ENCODE measurements at places on chromosomes 1 and 21.

DNA sequence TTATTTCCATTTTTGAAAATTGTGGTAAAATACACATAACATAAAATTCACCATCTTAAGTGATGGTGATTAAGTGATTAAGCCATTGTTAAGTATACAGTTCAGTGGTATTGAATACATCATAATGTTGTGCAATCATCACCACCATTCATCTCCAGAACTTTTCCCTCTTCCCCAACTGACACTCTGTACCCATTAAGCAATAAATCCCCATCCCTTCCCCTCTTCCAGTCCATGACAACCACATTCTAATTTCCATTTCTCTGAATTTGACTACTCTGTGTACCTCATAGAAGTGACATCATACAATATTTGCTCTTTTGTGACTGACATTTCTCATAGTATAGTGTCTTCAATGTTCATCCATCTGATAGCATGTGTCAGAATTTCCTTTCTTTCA lies 124.8 kb downstream of the DISC1 start:
- no peak for DNase-seq

DNA sequence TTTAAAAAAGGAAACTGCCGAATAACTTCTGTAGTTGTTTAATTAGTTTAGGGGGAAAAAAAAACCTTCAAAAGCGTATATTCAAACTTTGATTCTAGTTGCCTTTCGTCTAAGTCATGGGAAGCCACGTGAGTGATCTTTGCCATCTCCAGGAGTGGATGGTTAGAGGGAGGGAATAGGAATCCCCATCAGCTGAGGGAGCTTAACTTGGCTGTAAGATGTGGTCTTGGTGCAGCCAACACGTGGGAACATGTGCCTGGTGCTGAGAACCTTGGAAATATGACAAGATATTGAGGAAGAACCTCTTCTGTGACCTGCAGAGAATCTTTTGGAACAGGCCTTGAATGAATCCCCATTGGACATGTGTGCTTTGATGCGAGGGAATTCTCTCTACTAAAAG lies 1.7 kb downstream of the BACE2 start:
- no peak for DNase-seq

- DNase-seq: no peak
Measured at GRCh38 chr1:27428316-27429028, 36.0 kb downstream of the GPR3 start.

- DNase-seq: no peak
Measured at GRCh38 chr1:161196111-161196510, 2.7 kb downstream of the ADAMTS4 start.

DNA sequence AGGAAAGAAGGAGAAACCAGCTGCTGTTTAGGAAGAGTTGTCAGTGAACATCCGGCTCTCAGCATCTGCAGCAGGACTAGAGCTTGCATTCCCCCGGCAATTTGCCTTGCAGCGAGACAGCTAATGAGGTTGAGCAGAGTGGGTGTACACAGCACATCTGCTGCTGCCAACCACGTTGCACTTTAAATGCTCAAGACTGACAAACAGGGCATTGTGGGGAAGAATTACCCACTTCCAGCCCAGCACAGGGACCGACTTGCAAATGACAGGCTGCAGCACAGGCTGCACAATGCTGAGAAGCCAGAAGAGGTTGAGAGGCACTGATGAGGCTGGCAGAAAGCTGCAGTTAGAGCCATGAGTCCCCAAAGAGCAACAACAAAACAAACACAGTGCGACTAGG lies 47.5 kb upstream of the PLA2G2C start:
- no peak for DNase-seq

DNA sequence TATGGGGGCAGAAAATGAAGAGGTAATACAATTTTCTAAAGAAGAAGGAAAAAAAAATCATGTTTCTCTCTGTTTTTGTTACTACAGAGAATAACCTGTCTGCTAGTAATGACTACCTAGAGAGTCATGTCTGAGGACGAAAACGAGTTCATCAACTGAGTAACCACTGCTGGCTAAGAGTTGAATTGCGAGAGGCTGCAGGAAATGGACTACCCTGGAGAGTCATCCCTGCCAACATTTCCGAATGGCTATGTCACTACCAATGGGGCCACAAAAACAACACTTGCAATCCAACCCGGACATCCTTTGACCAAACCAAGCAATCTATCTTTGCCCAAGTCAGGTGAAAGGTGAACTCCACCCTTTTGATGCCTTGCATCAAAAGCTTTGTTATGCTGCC lies 120.6 kb downstream of the FCRL5 start:
- no peak for DNase-seq

DNA sequence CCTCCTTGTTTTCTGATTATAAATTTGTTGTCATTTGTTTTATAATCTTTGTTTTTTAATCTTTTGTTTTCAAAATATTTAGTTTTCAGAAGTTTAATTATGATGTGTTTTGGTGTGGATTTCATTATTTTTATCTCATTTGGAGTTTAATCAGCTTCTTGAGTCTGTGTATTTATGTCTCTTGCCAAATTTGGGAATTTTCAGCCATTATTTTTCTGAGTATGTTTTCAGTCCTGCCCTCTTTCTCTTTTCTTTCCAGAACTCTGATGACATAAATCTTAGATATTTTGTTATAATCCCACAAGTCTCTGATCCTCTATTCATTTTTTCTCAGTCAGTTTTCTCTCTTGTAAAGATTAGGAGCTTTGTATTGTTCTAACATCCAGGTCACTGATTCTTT lies 89.8 kb downstream of the RHOU start:
- no peak for DNase-seq

DNA sequence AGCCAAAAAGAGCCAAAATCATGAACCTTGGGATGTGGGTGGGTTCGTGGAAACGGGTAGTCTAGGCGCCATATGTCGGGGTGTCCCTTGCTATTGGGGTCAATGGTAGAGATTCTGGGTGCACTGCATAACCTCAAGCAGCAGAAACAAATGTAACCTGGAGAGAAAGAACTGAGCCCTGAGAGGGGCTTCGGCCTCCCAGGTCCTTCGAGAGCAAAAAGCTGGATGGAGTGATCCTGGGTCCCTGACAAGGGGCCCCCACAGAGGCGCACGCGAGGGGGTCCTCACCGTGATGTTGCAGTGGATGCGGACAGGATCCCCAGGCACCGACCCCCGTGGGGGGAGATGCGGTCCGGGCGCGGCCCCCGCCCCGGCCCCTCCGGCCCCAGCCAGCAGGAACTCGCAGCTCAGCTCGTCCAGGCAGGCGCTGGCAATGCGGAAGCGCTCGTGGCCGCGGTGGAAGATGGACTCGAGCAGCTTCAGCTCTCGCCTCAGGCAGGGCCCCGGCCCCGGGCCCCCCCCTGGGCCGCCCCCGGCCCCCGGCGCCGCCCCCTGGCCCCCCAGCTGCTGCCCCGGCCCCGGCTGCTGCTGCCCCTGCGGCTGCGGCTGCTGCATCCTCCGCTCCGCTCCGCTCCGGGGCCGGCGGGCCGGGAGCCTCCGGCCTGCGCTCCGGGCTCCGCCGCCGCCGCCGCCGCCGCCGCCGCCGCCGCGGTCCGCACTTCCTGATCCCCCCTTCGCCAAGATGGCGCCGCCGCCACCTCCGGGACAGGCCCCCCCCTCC lies at the start of gene UBE2Q1:
Gene UBE2Q1 (minus strand): TSS at position 724 of the 781 bp plus-strand sequence. CDS start 109 bp downstream, at position 615.
- DNase-seq: no peak

DNA sequence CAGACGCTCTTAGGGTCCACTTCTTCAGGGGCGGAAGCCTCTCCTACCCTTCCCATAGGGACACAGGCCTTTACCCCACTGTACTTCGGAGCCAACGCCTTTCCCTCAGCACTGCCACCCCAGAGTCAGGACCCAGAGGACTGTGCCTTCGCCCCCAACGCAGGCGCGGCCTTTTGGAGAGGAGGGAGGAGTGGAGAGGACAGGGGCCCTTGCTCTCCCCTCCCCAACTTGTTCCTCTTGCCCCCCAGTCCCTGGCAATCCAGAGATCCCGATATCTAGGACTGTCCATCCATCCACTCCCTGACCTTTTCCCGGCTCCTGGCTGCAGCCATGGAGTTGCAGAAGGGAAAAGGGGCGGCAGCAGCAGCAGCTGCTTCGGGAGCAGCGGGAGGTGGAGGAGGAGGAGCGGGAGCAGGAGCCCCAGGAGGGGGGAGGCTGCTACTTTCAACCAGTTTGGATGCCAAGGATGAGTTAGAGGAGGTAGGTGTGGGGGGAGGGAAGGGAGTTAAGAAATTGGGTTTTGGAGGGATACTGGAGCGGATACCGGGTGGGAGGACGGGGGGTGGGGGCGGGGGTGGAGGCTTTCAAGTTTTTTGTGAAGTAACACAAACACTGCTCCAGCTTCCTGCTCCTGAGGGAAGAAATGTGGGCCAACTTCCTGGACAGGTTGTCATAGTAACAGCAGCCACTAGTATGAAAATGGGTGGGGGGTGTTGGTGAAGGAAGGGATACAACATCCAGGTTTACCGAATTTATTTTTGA lies 636 bp downstream of the INTS3 start:
- no peak for DNase-seq

GRCh38 chr1:210558302-210558701 lies 229.6 kb downstream of the HHAT start:
- DNase-seq: no peak

GRCh38 chr1:70934194-70934961 lies 113.2 kb downstream of the PTGER3 start:
- DNase-seq: no peak

GRCh38 chr1:47564570-47564969 lies 126.7 kb downstream of the FOXD2 start:
- no peak for DNase-seq

DNA sequence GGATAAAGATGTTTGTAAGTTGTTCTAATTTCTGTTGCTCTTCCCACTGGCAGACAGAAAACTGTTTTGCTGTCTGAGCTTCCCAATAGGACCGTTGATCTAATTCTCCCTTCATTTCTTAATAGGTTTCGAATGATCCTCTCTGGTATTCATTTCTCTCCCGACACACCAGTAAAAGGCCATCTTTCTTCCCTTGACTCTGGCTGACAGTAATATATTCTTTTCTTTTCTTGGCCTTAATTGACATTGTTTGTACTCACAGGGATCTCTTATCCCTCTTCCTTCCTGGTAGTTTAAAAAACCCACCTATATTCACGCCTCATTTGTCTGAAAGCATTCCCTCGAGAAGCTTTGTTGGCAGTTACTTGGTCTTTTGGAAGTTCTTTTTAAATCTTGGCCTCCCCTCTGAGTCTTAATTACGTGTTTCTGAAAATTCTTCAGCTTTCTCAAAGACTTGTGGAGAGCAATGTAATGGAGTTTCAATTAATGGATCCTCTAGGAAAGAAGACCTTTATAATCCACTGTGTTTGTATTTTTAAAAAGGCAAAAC lies 40.3 kb downstream of the MAP10 start:
- DNase-seq: no peak

- DNase-seq: no peak
Measured at GRCh38 chr1:8684590-8684989, 132.8 kb downstream of the RERE start.

DNA sequence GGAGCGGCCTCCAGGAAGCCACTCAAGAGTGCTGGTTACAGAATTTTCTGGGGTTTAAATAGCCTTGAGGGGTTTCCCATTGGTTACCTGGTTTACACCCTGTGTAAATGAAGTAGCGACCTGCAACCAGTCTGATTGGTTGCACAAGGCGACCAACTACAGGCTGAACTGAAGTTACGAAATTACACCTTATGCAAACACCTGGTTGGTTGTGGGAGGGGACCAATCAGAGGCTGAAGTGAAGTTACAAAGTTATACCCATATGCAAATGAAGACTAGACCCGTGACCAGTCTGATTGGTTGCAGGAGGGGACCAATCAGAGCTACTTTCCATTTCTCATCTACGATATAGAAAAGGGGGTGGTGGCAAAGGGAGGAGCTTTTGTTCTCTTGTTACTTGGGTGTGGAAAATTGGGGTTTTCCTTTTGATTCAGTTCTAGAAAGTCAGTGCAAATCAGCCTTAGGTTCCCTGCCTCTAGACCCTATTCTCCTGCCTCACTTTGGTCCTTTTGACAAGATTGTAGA lies 22.2 kb upstream of the C1orf174 start:
- DNase-seq: no peak

DNA sequence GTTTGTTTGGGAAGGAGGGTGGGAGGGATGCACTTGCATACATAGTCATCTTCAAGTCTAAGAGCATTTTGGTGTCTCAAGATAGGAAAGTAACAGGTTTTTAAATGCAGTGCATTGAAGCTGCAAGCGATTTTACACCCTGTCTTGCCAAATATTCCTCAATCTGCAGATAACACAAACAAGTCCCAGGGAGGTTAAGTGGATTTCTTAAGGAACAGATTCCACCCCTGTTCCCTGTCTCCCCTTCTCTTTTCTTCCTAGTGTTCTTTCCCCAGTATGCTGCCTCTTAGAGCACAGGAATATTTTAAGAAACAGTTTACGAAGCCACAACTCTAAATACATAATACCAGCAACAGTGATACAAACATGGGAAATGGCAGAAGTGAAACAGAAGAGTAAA lies 389.9 kb downstream of the PLPP3 start:
- no peak for DNase-seq

DNA sequence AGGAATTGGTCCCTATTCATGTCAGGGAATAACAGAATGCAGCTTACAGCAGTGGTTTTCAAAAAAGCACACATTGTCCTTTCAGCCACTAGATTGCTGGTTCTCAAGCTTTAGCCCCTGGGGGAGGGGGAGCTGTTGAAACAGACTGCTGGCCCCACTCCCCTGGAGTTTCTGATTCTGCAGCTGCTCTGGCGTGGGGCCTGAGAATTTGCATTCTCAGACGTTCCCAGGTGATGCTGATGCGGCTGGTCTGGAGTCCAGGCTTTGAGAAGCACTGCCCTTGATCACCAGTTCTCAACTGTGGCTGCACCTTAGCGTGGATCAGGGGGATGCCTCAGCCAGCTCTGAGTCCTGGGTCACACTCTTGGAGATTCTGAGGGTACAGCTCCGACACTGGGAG lies 62.7 kb upstream of the LAPTM5 start:
- no peak for DNase-seq

DNA sequence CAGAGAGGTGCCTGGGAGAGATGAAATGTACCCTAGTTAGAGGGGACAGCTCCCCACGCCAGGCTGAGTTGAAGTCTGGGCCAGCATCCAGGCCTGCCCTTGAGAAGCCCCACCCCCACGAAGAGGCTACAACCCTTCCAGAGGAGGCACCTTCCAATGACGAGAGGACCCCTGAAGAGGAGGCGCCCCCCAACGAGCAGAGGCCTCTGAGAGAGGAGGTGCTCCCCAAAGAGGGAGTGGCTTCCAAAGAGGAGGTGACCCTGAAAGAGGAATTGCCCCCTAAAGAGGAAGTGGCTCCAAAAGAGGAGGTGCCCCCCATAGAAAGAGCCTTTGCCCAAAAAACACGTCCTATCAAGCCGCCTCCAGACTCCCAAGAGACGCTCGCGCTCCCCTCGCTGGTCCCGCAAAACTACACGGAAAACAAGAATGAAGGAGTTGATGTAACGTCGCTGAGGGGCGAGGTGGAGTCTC lies 3.1 kb downstream of the EVA1B start:
- DNase-seq: no peak

- no peak for DNase-seq
Measured at GRCh38 chr1:165129568-165130164, 226.8 kb downstream of the LMX1A start.

- no peak for DNase-seq
Measured at GRCh38 chr1:192158181-192158580, at the start of gene RGS18. Gene RGS18, plus strand, starts transcription at chr1:192158462. Its CDS starts 176 bp downstream, at chr1:192158638.

DNA sequence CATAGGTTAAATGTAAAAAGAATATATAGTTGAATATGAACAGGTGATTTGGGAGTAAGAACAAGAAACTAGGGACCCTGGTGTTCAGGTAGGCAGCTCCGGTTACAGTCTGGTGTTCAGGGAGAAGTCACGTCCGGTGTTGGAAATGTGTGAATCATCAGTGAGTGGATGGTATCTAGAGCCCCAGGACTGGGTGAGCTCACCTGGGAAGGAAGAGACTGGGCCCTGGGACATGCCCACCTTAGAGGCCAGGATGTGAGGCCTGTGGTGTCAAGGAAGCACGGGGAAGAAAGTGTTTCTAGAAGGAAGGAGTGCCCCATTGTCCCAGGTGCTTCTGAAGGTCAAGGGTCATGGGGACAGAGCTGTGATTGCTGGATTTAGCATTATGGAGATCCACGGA lies 1.5 kb upstream of the GJB3 start:
- DNase-seq: no peak
